Naive thymus-derived CD8-positive, alpha-beta T cell (primary cell): ENCODE measurements at places on chromosomes 12 and 14. TPM values are rescaled to one million over a fixed set of nuclear protein-coding genes. Genes with fewer than 3 reads are reported as not detected.

The SMAGP gene
- total RNA-seq = 6.9 TPM

The AQP6 gene
- total RNA-seq = not detected

The BICDL1 gene
- total RNA-seq = 157 TPM

The TULP3 gene
- 8.8 TPM for total RNA-seq

The NAV3 gene
- total RNA-seq = not detected

The BAG5 gene
- 41.1 TPM for total RNA-seq

The CCDC184 gene
- total RNA-seq = not detected

- H3K27ac ChIP-seq = no peak overlapping the region
- H3K4me1 ChIP-seq = peaks cover 5% of the 10 kb centered on the region
- H3K4me3 ChIP-seq = no peak overlapping the region
- peaks cover 2% of the 10 kb centered on the region for H3K36me3 ChIP-seq
- H3K27me3 ChIP-seq = peaks cover 16% of the 10 kb centered on the region
Observed at GRCh38 chr14:99721792-99722516, 37.9 kb downstream of the CYP46A1 start.

GRCh38 chr14:83172363-83172762, 1638.7 kb upstream of the SEL1L start:
- no peaks in the 10 kb centered on the region for H3K36me3 ChIP-seq
- DNase-seq = no peak
- H3K27ac ChIP-seq = no peak overlapping the region
- no peaks in the 10 kb centered on the region for H3K27me3 ChIP-seq
- H3K4me1 ChIP-seq = no peaks in the 10 kb centered on the region

DNA sequence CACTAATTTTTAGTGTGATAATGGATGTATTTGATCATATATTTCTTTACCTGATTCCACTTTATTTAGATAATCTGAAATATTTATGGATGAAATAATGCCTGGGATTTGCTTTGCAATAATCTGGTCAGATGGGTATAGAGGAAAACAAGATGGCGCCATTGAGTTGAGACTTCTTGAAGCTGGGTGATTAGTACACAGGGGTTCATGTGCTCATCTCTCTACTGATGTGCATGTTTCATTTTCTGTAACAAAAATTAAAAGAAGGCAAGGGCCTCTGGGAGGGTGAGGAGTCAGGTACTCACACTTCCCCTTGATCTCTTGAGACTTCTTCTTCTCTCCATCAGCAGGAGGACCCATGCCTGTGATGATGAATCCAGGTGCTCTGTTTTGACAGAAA, 61.8 kb downstream of the GCH1 start:
- H3K4me3 ChIP-seq = no peak overlapping the region
- no peaks in the 10 kb centered on the region for H3K4me1 ChIP-seq
- H3K27me3 ChIP-seq = no peaks in the 10 kb centered on the region
- peaks cover 26% of the 10 kb centered on the region for H3K36me3 ChIP-seq

DNA sequence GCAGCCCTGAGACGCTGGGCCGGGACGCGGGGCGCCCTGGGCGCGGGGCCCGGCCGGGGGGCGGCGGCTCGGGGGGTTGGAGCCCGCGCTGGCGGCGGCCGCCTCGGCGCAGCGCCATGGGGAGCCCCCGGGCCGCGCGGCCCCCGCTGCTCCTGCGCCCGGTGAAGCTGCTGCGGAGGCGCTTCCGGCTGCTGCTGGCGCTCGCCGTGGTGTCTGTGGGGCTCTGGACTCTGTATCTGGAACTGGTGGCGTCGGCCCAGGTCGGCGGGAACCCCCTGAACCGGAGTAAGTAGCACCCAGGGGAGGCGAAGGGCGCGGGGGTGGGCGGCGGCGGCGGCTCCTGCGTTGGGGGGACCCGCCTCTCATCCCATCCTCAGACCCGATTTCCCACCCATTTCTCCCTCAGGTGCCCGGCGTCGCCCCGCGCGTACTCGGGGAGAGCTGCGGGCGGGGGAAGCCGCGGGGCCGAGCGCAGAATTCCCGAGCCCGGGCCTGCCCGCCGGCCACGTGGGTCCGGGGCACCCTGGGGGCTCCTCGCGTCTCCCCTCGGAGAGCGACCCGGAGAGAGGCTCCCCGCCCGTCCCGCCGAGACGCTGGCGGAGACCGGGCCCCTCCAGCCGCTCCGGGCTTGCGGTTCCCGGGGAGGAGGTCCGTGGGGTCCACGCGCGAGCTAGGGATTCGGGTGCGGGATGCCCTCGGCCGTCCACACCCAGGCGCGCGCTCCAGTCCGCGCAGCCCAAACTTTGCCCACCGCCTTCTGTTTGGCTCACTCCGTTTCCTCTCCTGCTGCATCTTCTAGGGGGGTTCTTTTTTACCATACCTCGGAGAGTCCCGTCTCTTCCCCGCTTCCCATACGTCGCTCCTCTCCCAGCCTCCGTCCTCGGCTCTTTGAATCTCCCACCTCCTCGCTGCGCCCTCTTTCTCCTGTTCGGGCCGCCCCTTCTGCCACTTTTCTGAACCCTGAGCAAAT, 807 bp downstream of the B4GALNT3 start:
- H3K36me3 ChIP-seq = no peaks in the 10 kb centered on the region
- no peak overlapping the region for H3K27ac ChIP-seq
- DNase-seq = peak; percentile 10
- H3K4me1 ChIP-seq = peaks cover 11% of the 10 kb centered on the region

DNA sequence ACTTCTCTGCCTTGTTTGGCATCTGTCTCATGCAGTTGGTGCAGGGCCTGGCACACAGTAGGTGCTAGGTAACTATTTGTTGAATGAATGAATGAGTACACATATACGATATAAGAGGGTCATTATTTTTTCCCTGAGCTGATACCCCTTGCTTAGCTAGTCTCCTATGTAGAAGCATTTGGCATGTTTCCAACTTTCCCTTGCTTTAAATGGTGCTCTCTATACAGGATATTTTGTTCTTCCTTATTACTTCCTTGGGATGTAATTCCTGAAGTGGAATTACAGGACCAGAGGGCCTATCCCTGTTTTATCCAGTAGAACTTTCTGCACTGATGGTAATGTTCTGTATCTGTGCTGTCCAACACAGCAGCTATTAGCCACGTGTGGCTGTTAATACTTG, 250.1 kb upstream of the PWP1 start:
- H3K4me3 ChIP-seq = no peak overlapping the region
- H3K36me3 ChIP-seq = no peaks in the 10 kb centered on the region
- H3K27ac ChIP-seq = no peak overlapping the region
- DNase-seq = no peak

GRCh38 chr12:116241157-116241759, 36.2 kb downstream of the MED13L start:
- peaks cover 33% of the 10 kb centered on the region for H3K4me1 ChIP-seq
- no peak overlapping the region for H3K4me3 ChIP-seq
- no peaks in the 10 kb centered on the region for H3K36me3 ChIP-seq
- H3K27me3 ChIP-seq = no peaks in the 10 kb centered on the region

- H3K27me3 ChIP-seq = no peaks in the 10 kb centered on the region
- H3K4me1 ChIP-seq = no peaks in the 10 kb centered on the region
- H3K4me3 ChIP-seq = no peak overlapping the region
Observed at GRCh38 chr12:13154027-13154538, 42.4 kb upstream of the EMP1 start.

DNA sequence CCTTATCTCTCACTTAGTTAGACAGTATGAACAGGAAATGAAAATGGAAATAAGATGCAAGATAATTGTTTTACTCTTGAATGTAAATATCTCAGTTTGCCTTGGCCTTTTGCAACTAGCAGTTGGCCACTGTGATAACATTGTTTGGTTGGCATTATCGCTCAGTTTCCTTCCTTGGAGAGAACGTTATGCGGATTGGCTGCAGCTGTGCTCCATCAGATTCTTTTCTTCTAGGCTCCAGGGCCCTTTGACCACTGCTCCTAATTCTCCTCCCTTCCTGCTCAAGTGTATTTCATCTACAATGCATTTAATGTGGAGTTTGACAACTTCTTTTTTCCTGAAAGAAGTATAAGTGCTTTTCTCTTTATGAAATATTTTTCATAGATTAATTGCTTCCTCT, 284.2 kb downstream of the ADAMTS20 start:
- no peaks in the 10 kb centered on the region for H3K36me3 ChIP-seq
- no peak for DNase-seq
- H3K27ac ChIP-seq = no peak overlapping the region
- H3K4me1 ChIP-seq = no peaks in the 10 kb centered on the region
- no peaks in the 10 kb centered on the region for H3K27me3 ChIP-seq
- H3K4me3 ChIP-seq = no peak overlapping the region

GRCh38 chr12:78562368-78563205, 302.0 kb upstream of the SYT1 start:
- H3K4me1 ChIP-seq = no peaks in the 10 kb centered on the region
- no peak for DNase-seq
- no peak overlapping the region for H3K4me3 ChIP-seq
- no peaks in the 10 kb centered on the region for H3K27me3 ChIP-seq
- H3K36me3 ChIP-seq = no peaks in the 10 kb centered on the region
- H3K27ac ChIP-seq = no peak overlapping the region

GRCh38 chr12:56766535-56766934, 3.4 kb downstream of the HSD17B6 start:
- H3K27ac ChIP-seq = no peak overlapping the region
- DNase-seq = no peak
- no peaks in the 10 kb centered on the region for H3K27me3 ChIP-seq
- no peaks in the 10 kb centered on the region for H3K36me3 ChIP-seq
- H3K4me3 ChIP-seq = no peak overlapping the region

GRCh38 chr14:26597071-26597588, 703 bp downstream of the NOVA1 start:
- peak overlapping the region; percentile 38 for H3K4me3 ChIP-seq
- peaks cover 32% of the 10 kb centered on the region for H3K27me3 ChIP-seq
- no peak overlapping the region for H3K27ac ChIP-seq
- DNase-seq = no peak
- peaks cover 3% of the 10 kb centered on the region for H3K4me1 ChIP-seq

- H3K36me3 ChIP-seq = no peaks in the 10 kb centered on the region
- H3K27ac ChIP-seq = no peak overlapping the region
- no peak for DNase-seq
Observed at GRCh38 chr12:130043685-130044406, 118.4 kb upstream of the FZD10 start.

DNA sequence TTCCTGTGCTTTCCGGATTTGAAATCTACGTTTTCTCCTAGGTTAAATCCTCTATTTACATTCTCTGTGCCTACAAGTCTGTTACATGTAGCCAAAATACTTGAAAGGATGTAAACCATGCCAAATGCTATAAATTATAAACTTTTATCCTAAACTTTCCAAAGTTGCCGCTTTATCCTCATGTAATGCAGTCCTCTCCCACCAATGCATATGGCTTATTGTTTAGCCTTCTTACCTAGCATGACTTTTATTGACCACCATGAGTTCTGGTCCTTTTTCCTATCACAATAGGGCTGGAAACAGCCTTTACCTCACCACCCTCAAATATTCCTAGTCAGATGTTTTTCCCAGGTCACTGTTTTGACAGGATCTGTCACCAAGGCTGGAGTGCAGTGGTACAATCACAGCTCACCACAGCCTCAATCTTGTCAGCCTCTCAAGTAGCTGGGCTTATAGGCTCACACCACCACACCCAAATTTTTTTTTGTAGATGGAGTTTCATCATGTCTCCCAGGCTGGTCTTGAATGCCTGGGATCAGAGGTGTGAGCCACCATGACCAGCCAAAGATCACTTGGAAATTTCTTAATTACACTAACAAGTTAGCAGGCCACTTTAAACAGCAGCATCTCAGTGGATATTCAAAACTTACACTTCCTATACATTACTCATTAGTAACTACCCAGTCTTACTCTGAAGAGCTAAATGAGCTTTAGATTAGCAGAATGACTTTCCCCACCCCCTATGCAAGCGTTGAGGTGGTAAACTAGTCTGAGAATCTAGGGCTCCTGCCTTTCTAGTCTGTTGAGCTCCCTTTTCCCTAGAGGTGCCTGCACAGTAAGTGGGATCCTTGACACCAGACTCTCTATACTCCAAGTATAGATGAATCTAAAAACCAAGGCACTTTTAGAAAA, 4.1 kb downstream of the TUBA1B start:
- peak overlapping the region; percentile 87 for H3K27ac ChIP-seq
- H3K4me3 ChIP-seq = no peak overlapping the region
- peaks cover 38% of the 10 kb centered on the region for H3K36me3 ChIP-seq
- H3K27me3 ChIP-seq = no peaks in the 10 kb centered on the region
- peaks cover 41% of the 10 kb centered on the region for H3K4me1 ChIP-seq
- DNase-seq = no peak

DNA sequence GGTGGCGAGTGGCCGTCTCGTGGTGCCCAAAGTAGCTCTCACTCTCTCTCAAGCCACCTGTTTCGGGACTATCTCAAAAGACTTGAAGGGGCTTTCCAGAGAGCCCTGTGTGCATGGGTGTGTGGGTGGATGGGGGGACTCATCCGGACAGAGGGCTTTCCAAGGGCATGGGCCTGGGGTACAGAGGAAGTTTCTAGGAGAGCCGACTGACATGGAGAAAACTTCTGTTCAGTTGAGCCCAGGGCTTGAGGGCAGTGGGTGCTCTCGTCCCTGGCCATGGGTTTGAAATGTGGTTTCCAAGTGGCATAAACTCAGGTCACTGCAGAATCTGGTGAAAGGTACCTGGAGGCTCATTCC, 47.4 kb upstream of the MEG3 start:
- H3K27me3 ChIP-seq = no peaks in the 10 kb centered on the region
- DNase-seq = no peak
- H3K36me3 ChIP-seq = no peaks in the 10 kb centered on the region
- no peak overlapping the region for H3K27ac ChIP-seq
- H3K4me3 ChIP-seq = no peak overlapping the region

GRCh38 chr14:102044566-102044965, 42.3 kb downstream of the HSP90AA1 start:
- no peak overlapping the region for H3K4me3 ChIP-seq
- H3K36me3 ChIP-seq = peaks cover 91% of the 10 kb centered on the region
- H3K27ac ChIP-seq = no peak overlapping the region
- H3K27me3 ChIP-seq = no peaks in the 10 kb centered on the region

DNA sequence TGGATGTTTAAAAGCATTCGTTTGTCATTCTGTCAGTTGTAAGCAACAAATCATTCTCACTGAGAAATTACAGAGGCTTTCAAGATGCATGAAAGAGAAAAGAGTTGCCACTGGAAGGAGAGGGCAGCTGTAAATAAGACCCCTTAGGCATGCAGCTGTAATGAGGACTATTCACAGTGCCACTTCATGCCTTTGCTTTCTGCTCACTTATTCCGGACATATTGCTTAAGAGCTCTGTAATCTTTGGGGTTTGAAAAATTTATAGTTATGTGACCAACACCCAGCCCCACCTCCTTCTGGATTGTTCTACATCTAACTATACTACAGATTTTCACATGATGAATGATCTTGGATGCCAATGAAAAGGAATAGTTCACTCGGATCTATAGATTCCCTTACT, 194.8 kb upstream of the DCN start:
- peaks cover 3% of the 10 kb centered on the region for H3K27me3 ChIP-seq
- H3K36me3 ChIP-seq = no peaks in the 10 kb centered on the region
- no peak overlapping the region for H3K27ac ChIP-seq
- H3K4me1 ChIP-seq = peaks cover 8% of the 10 kb centered on the region
- no peak for DNase-seq
- no peak overlapping the region for H3K4me3 ChIP-seq

GRCh38 chr14:101256266-101256665, 305.0 kb upstream of the DIO3 start:
- peaks cover 31% of the 10 kb centered on the region for H3K27me3 ChIP-seq
- no peak overlapping the region for H3K4me3 ChIP-seq
- H3K27ac ChIP-seq = no peak overlapping the region

GRCh38 chr14:72418806-72419205, 475.1 kb downstream of the DPF3 start:
- H3K27ac ChIP-seq = no peak overlapping the region
- peaks cover 11% of the 10 kb centered on the region for H3K27me3 ChIP-seq
- no peak for DNase-seq
- H3K36me3 ChIP-seq = no peaks in the 10 kb centered on the region

- DNase-seq = peak; percentile 13
- H3K27ac ChIP-seq = no peak overlapping the region
- no peaks in the 10 kb centered on the region for H3K4me1 ChIP-seq
- no peaks in the 10 kb centered on the region for H3K36me3 ChIP-seq
- H3K4me3 ChIP-seq = no peak overlapping the region
- H3K27me3 ChIP-seq = no peaks in the 10 kb centered on the region
Observed at GRCh38 chr12:82326905-82327503, 31.2 kb downstream of the CCDC59 start.
